ENCODE measurements at places on chromosomes 5 and 9. TPM values are rescaled to one million over a fixed set of nuclear protein-coding genes. Genes with fewer than 3 reads are reported as not detected.

DMRT3 gene
- not detected for total RNA-seq

CAMSAP1 gene
- total RNA-seq = 42.4 TPM

ADCY2 gene
- total RNA-seq = 1.1 TPM

TRAF1 gene
- total RNA-seq = 6.3 TPM

Data from tracheal epithelial cell (primary cell).